Activated naive CD8-positive, alpha-beta T cell treated with anti-CD3 and anti-CD28 coated beads for 36 hours (primary cell): ENCODE measurements at places on chromosomes 5 and 9. TPM values are rescaled to one million over a fixed set of nuclear protein-coding genes. Genes with fewer than 3 reads are reported as not detected.

DNA sequence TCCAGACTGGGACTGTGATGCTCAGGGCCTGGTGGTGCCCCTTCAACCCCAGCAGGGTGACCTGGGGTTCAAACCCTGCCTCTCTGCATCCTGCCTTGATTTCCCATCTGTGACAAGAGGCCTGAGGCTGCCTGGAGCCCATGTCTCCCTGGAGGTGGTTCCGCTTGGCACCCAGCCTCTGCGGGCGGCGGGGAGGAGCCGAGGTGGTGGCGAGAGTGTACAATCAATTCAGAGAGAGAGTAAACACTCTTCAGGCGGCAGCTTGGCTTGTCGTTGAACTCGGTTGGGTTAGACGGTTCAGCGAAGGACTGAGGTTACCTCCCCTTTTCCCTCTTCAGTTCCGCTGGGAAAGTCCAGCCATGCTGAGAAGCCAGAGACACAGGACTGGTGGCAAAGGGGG is 39.3 kb downstream of the NTNG2 start:
- no peak for DNase-seq

- DNase-seq = no peak
Observed at GRCh38 chr9:81815781-81816180, 112.4 kb upstream of the SPATA31D4 start.

- DNase-seq = no peak
Observed at GRCh38 chr9:89564346-89564878, 40.4 kb upstream of the GADD45G start.

DNA sequence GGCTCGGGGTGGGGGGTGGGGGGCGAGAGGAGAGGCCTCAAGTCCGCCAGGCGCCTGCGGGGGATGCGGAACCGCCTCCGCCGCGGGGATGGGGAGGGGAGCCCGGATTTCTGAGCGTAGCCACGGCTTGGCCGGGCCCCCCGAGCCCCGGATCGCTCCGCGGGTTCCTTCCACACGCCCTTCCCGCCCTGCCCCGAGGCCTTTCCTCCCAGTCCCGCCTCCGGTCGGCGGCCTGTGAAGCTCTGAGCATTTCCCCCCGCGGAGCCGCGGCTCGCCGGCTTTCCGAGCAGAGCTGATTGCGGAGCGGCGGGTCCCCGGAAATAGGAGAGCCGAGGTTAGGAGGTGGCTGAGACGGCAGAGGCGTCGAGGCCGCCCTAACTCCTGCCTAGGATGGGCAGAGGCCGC is 6.1 kb downstream of the IRX4 start:
- DNase-seq = peak; percentile 36

DNA sequence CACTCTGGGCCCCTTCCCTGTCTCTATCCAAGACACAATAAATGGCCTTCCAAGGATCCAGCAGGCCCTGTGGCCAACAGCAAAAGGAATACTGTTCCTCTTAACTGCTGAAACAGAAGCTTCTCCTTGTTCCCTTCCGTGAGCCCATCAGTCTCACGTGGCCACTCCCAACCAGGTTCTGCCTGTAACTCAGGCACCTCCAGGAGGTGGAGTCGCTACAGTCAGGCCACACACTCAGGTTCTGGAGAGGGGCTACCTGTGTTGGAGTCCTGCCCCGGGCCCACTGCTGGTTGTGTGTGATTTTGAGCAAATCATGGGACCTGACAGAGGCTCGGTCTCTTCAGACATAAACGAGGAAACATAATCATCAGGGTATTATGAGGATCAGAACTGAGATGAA is 10.3 kb downstream of the FAT2 start:
- no peak for DNase-seq

Gene QRFP
- not detected for total RNA-seq

- peak; percentile 3 for DNase-seq
Observed at GRCh38 chr9:101727612-101728524, 10.6 kb downstream of the GRIN3A start.
